ENCODE measurements at places on chromosomes 2 and 18.

- no peak for DNase-seq
Observed at GRCh38 chr2:58098254-58099095, 51.9 kb downstream of the VRK2 start.

DNA sequence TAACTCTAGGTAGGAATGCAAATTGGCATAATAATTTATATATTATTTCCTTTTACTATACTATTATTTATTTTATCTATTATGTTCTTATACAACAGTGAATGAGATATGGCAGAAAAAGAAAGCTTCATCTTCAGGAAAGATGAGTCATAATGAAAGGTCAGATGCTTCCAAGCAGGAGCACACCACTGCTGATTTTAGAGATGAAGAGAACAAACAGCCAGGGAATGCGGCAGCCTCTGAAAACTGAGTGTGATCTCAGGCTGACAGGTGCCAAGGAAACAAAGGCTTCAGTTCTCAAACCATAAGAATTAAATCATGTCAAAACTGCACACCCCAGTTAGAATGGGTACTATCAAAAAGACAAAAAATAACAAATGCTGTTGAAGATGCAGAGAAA is 149.0 kb downstream of the CCDC178 start:
- DNase-seq, result no peak

DNA sequence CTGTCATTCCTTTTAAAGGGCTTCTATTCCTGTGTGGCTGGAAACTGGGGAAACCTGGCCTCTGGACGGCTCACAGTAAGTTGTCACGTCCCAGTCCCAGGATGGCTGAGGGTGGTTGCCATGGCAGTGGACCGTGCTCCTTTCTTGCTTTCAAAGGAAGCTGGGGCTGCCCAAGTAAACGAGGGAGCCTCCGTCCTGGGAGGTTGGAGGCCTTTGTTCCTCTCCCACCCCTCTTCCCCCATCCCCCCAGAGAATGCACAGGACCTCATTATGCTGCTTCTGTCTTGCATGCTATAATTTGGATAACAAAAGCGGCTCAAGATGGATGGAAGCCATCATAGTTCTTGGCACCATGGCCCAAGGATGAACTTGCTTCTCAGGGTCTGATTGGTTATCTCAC is 325.5 kb upstream of the HS6ST1 start:
- no peak for DNase-seq

GRCh38 chr18:25842665-25843064 is 247.7 kb downstream of the SS18 start:
- DNase-seq, result no peak

GRCh38 chr2:53422979-53423378 is 344.6 kb upstream of the CHAC2 start:
- no peak for DNase-seq

DNA sequence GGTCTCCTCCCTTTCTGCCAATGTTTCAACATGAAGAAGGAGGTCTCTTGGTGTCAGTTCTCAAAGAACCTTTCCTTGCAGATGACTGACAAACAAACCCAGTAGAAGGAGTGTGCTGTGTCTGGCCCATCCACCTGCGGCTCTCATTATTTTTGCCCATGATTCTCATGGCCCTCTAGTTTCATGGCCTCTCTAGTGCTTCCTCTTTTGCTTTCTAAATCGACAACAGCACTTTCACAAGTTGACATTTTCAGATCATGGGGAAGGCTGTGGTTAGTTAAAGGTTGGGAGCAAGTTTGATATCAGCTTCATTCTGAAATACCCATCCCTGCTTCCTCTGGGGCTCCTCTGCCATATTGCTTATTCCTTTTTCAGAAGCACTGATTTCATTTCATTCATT is 805.2 kb downstream of the SLC4A3 start:
- DNase-seq, result no peak

DNA sequence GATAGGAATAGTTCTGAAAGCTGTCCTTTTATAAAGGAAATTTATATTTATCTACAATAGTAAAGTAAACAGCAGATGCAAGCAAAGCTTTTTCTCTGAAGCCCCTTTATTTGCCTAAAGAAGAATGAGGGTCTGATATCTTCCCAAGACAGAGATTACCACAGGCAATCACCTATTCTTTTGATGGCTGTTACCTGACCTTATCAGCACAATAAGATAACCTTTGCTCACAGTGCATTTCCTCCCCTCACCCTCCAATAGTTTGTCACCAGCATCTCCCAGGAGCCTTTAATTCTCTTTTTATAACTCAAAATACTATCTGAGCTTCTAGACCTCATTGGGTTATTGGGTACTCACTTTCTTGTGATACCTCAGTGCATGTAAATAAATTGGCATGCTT is 6.5 kb upstream of the CFAP221 start:
- DNase-seq, result no peak

DNA sequence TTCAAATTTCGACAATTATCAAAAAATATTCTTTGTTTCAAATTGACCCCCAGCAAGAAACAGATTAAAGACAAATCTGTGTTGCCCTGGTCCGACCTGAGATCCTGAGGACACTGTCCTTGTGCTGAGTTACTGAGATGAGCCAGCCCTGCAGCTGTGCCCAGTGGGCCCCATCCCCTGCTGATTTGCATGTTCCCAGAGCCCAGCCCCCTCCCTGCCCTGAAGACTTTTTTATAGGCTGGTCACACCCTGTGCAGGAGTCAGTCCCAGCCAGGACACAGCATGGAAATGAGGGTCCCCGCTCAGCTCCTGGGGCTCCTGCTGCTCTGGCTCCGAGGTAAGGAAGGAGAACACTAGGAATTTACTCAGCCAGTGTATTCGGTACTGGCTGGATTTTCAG is 31.4 kb upstream of the ZNG1B start:
- no peak for DNase-seq

DNA sequence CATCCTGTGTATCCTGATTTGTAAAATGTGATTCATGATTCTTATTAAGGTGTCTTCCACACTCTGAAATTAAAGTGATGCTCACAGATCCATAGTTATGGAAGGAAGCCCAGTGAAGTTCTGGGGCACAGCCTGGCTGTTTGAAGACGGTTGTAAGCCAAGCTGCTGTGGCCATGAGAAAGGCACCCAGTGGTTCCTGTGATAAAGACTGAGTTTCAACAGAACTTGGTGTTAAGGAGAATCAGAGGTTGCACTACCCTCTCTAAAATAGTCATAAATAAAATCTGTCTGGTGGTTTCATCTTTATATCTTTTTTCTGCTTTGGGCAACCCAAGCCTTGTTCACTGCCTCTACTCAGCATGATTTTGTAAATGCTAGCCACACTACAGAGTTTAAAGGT is 32.2 kb upstream of the SPOPL start:
- no peak for DNase-seq

GRCh38 chr18:5250603-5251002 is 44.9 kb downstream of the ZBTB14 start:
- DNase-seq, result no peak

DNA sequence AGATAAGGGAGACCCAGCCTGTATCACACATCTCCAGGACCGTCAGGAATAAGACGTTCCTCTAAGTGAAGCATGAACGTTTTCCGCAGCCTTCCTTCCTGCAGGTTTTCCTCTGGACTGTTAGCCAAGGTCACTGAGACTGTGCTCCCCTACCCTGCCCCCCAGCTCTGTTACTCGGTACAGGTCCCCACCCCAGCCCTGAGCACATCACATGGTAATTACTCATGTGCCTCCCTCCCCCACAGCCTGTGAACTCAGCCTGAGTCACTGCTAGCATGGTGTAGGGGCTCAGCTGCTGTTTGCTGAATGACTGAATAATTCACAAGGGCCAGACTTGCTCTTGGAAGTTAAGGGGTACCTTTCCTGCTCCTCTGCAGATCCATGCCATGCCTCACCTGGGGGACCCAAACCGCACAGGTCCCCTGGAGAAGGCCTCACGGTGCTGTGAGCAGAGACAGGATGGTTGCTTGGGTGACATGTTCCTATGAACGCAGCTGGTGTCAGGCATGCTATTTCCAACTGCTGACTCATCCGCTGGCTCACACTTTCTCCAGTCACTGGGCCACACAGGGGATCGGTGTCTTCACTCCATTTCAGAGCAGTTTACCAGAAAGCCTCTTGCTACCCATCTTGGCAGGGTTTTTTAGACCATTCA is 88.2 kb downstream of the PLB1 start:
- no peak for DNase-seq

DNA sequence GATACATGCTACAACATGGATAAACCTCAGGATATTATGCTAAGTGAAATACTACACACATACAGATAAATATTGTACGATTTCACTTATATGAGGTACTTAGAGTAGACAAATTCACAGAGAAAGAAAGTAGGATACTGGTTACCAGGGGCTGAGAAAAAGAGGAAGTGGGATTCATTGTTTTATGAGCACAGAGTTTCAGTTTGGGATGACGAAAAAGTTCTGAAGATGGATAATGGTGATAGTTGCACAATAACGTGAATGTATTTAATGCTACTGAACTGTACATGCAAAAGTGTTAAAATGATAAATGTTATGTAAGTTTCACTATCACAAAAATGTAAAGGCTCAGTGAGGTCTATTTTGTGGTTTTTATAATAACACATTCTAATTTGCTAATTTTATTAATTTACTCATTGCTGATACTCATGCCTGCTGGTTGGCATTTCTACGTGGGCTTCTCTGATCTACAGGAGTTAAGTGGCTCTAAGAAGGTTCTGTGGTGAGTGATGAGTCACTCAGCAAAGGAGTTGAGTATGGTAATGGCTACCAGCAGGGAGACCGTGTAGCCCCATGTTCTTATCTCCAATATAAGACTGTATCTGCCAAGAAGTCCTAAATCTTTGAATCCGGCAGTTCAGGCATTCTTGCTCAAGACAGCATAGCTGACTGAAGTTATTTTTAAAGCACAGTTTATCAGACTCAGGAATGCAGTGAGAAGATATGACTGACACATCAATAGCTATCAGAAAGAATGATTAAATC is 41.1 kb downstream of the UPP2 start:
- DNase-seq, result no peak

- DNase-seq, result no peak
Observed at GRCh38 chr2:16349811-16350210, 315.8 kb downstream of the CYRIA start.

DNA sequence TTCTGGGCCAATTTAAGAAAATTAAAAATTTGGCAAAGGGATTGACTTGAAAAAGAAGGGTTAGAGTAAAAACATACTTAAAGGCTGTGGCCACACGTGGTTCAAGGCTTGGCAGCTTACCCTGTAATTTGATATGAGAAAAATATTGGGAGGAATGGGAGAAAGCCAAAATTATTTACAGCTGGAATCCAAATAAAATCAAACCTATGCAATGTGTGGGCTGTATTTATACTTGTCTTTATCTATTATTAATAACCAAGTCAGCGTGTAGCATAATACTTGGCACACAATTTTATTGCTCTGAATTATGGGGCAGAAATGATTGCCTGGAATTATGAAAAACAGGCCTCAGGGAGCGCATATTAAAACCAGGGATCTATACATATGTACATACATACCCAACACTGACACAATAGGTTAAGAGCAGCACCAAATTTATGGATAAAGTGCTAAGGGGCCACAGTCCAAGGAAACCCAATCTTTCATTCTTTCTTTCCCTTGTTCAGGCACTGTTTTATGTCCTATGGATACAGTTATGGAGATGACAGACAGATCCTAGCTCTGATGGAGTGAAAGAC is 35.6 kb downstream of the FAM124B start:
- DNase-seq, result no peak

DNA sequence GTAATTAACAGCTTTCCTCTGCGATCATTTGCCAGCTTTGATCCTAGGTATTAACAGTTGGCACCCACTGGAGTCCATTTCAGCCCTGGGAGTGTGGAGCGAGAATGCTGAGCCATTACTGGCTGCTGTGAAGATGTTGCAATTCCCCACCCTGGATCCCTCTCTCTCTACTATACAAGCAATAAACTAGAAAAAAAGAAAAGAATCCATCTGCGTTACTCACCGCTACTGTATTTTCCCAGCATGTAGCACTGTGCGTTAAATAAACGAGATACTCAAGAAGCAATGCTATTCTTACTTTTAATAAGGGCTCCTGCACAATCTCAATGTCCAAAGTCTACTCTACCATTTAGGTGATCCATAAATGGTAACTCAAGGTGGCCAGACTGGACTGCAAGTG is 8.5 kb downstream of the RTTN start:
- DNase-seq, result no peak

GRCh38 chr2:171985076-171985475 is 14.7 kb upstream of the METAP1D start:
- no peak for DNase-seq
